ENCODE measurements at places on chromosomes 5 and 9. TPM values are rescaled to one million over a fixed set of nuclear protein-coding genes. Genes with fewer than 3 reads are reported as not detected.

The SOX30 gene
- not detected for total RNA-seq

The ATOSB gene
- total RNA-seq, result 21.0 TPM

DNA sequence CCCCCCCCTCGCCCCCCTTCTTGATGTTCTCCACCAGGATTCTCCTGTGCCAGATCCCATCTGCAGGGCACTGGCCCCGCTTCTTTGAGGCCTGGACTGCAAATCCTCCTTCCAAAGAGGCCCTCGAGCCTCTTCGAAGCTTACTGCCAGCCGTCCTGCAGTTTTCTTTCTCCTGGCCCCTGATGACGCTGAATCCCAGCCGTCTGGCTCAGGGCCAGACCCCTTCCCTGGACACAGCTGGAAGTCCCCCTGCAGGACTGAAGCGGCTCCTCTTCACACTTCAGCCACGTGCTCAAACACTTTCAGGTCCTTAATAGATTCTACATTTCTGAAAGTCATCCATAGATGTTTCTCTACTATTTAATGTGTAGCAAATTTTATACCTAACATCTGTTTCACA is 121.5 kb downstream of the EHMT1 start:
- no peak for DNase-seq

GRCh38 chr5:55027595-55027994 is 3.5 kb downstream of the GZMK start:
- no peak for DNase-seq

- DNase-seq, result no peak
These were observed 151.0 kb downstream of the MYO10 start for GRCh38 chr5:16784843-16785791.

GRCh38 chr5:82975396-82975795 is 101.8 kb downstream of the TMEM167A start:
- DNase-seq, result no peak

DNA sequence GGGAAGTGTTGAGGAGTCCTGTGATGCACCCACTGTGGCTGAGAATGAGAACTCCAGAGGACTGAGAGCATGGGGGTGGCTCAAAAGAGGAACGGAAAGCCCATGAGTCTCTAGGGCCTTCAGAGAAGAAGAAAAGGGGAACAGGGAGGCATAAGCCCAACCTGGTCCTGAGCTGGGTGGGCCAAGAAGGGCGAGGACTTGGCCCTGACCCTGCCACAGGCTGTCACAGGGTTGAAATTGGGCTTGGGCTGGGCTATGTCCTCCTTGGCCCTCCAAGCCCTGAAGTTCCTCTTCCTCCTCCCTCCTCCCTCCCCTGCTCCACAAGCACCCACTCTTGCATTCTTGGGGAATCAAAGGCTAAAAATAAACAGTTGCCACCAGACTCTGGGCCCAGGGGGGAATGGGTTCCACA is 49.3 kb upstream of the PPARGC1B start:
- no peak for DNase-seq

DNA sequence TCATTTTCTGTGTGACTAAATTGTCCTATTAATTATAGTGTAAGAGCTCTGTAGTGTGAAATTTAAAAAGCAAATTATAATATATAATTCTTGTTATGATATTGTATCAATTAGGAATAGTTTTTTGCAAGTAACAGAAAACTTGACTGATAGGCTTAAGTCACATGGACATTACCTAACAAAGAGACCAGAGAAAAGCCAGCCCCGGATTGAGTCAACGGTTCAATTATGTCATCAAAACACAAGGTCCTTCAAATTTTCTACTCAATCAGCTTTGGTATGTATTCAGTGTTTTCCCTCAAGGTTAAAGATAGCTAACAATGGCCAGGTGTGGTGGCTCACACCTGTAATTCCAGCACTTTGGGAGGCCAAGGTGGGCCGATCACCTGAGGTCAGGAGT is 126.7 kb upstream of the PTGER4 start:
- no peak for DNase-seq

DNA sequence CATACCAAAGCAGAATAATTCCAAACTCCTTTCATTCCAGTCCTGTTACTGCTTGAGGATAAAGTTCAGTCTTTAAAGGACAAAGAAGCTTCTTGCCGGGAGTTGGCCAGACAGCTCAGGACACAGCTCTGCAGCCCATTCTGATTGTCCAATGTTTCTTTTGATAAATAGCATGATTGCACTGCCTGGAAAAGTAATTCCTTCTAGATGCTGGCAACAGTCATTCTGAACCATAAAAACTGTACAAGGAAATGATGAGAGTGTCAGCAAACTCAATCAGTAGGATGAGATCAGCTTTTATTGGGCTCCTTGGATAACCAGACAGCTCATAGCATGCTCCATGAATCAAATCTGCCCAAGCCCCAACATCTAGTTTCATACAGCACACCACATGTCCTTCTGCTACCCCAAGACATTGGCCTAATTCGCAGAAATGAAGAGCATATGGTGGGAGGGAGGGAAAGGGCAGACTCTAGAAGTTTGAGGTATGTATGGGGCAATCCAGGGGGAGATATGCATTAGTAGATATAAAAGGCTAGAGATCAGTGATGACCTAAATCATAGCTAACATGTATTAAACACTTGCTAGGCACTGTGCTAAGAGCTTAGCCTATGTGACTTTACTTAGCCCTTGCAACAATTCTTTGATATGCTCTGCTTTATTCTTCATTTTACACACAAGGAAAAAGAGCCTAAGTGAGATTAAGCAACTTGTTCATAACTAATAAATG is 219.9 kb upstream of the NREP start:
- no peak for DNase-seq

Data from mesothelial cell of epicardium (in vitro differentiated cells).